Stimulated activated CD8-positive, alpha-beta memory T cell treated with anti-CD3 and anti-CD28 coated beads, Interleukin-12 subunit alpha, Interleukin-12 subunit beta, amount 100 ng/mL, for 4 hours (primary cell): ENCODE measurements at places on chromosomes 3 and 15.

DNA sequence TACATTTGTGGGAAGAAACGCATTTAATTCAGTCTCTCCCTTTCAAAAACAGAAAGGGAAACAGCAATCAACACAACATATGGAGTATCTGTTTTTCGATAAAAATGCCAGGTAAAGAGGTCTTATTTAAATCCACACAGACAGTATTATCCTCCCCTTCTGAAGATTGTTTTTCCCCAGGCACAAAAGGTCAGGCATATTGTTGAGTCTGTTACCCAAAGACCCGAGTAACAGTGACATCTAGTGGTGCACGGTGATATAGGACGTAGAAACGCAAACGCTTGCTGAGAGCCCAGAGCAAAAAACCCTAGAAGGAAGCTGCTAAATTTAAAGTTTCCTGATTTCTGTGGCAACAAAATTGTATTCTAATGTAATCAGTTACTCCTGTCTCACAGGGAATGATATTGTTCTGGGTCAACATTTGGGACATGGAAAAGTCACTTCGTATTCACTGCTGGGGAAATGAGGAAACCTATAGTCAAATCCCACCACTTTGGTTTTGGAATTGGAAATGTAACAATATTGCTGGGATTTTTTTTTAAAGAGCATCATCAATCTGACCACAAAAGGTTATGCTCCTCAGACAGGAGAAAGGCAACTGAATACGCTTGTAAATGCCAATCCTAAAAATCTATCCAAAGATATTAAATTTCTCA, 312.7 kb upstream of the CCDC54 start:
- DNase-seq = no peak

DNA sequence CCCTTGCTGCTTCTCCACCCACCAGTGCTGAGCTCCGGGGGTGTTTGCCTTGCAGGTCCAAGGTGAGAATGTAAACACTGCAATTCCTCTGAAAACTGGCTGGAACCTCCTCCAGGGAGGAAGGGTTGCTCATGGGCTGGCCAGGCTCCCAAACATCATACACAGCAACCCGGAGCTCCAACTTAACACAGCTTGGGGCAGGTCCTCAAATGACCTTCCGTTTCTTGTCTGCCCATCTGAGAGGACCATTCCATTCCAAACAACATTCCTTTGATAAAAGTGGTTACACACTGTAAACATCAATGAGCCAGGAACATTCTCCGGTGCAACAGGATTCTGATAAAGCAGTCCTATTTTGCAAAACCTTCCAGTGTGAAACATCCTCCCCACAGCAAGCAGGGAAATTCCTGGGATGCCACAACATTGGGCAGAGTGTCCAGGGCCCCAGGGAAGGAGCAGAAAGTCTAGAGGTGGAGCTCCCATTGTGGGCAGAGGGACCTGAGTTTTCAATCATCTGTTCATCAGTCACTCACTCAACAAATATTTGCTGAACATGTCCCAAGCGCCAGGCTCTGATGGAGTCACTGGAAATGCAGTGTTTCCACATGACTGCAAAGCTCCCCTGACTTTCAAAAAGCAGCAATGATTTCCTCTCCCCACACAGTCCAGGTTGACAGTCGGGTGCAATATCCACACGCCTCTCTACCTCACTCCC, 7.3 kb upstream of the HEG1 start:
- DNase-seq = no peak

DNA sequence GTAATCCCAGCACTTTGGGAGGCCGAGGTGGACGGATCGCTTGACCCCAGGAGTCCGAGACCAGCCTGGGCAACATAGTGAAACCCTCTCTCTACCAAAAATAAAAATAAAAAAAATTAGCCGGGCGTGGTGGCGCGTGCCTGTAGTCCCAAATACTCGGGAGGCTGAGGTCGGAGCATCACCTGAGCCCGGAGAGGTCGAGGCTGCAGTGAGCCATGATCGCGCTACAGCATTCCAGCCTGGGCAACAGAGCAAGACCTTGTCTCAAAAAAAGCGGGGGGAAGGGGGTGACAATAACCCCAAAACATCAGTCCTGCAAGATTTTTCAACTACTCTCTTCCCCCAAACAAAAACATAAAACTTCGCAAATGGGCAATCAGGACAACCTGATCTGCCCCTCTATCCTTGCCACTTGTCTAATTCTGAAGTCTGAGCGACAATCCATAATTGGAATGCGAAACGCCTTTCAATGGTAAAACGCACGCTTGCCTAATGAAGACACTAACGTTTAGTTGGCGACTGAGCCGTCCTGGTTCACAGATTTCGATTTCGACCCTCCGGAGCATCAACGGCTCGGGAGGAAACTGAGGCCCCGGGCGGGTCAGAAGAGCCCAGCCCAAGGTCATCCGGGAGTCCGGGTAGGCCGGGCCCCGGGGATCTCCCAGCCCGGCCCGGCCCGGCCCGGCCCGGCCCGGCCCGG, 868 bp downstream of the BTBD1 start:
- no peak for DNase-seq

DNA sequence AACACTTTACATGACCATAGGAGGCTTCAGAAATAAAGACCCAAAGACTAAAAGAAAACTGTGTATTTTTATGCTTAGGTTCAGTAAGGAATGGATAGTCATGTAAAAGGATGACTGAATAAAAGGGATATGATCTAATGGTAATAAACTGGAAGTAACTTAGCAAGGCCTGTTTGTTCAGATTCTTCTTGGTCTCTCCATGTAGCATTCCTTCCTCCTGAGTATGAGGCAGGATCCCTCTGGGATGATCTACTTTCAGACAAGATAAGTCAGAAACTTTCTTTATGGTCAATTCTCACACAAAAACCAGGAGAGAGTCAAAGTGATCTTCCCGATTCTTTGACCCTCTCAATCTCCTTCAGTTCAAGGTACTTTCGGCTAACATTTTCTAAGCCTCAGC, 340.8 kb upstream of the DCBLD2 start:
- DNase-seq = no peak

GRCh38 chr15:100598655-100599054, 3.3 kb downstream of the LINS1 start:
- DNase-seq = no peak
